Cardiac atrium fibroblast (primary cell): ENCODE measurements at places on chromosomes 4 and X. TPM values are rescaled to one million over a fixed set of nuclear protein-coding genes. Genes with fewer than 3 reads are reported as not detected.

TEX11 gene
- not detected in 2 replicates for total RNA-seq

STS gene
- total RNA-seq: 8.1 and 8.9 TPM in 2 replicates

GDPD2 gene
- total RNA-seq: 1.5 TPM in 1 of 2 replicates, not detected in the other

HOPX gene
- total RNA-seq: 4.3 and 15.4 TPM in 2 replicates
